ENCODE measurements at places on chromosomes 4 and X.

DNA sequence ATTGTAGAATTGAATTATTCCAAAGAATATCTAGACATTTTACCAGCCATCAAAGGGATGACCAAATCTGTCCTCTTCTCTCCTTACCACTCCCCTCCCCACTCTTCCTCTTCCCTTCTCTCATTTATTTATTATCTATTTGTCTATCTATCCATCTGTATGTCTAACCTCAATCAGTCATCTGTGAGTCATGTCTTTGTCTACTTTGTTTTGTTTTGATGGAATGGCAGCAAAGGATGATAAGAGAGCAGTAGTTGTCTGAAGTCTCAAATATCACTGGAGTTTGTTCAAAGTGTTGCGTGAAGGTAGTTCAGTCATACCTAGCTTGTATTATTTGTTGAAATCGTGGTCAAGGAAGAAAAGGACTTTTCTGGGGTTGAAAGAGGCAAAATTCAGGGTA, 34.7 kb upstream of the PGRMC2 start:
- DNase-seq, result peak; percentile 72

- no peak for DNase-seq
Observed at GRCh38 chr4:99586322-99586721, 11.7 kb downstream of the MTTP start.

- DNase-seq, result no peak
Observed at GRCh38 chrX:30649859-30650258, 3.4 kb upstream of the GK start.

- no peak for DNase-seq
Observed at GRCh38 chr4:97412331-97412730, 730.9 kb downstream of the STPG2 start.

DNA sequence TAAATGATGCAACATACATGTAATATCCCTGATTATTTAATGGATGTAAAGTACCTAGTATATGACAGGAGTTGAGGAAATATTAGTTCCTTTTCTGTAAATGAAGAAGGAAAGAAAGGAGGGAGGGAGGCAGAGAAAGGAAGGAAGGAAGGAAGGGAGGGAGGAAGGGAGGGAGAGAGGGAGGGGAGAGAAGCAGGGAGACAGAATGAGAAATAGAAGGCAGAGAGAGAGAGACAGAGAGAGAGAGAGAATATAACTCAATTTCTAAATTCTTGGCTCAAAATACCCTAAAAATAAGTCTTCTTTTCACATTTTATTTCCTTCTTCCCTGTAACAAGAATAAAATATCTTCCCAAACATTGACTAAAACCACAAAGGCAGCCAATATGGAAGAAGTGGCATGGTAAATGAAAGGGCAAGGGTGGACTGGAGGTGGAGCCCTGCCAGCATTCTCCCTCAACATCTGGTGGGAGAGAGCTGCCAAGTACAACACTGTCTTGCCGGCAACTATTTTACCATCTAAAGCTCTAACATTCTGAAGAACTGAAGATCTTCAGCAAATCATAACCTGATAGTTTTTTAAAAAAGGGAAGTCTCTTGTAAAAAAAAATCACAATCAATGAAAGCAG, 245.1 kb downstream of the PPP3CA start:
- DNase-seq, result no peak

GRCh38 chr4:174815282-174815681, 13.8 kb downstream of the GLRA3 start:
- DNase-seq, result no peak

DNA sequence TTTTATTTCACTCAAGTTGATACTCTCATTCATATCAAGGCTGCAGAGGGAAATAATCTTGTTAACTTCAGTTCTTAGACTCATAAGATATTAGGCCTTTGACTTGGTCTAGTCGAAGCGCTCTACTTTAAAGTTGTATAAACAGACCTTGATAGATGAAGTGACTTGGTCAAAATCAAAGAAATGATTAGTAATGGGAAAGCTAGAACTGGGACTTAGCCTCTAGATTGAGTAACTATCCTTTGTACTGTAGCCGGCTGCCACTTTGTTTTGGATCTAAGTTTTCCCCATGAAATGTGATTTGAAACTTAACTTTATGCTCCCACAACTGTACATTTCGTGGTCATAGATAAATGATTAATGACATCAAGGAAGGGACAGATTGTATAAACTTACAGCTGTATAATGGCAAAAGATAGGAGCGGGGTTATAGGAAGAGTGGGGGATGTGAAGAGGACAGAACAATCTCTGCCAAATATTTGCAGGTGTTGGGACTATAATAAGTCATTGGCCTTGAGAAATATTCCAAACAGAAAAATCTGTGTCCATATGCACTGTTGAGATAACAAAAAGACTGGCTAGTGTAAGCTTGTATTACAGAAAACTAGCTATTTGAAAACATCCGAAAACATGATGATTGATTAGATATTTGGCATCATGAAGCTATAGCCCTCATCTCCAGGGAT, 17.2 kb downstream of the MID2 start:
- DNase-seq, result no peak

DNA sequence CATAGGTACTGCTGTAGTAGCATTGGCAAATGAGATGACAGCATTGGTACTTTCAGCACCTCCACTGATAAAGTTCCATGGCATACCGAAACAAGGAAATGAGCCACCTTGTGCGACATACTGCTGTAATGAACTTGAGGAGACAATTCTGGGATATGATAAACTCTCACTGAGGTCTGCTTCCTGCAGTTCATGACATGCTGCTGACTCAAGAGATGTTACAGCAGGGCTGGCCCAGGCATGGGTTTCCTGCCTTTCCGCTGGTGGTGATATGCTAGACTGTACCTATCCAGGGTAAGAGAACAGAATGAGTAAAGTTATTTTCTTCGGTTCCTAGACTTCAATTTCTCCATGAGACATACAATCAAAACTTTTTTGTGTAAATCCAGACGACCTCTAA, 17.1 kb downstream of the BEND2 start:
- no peak for DNase-seq

- peak; percentile 23 for DNase-seq
Observed at GRCh38 chr4:80365928-80366327, 30.4 kb downstream of the CFAP299 start.
